ENCODE measurements at places on chromosomes 4 and X.

GRCh38 chrX:37993837-37994619, 12.3 kb upstream of the SYTL5 start:
- no peak for DNase-seq

DNA sequence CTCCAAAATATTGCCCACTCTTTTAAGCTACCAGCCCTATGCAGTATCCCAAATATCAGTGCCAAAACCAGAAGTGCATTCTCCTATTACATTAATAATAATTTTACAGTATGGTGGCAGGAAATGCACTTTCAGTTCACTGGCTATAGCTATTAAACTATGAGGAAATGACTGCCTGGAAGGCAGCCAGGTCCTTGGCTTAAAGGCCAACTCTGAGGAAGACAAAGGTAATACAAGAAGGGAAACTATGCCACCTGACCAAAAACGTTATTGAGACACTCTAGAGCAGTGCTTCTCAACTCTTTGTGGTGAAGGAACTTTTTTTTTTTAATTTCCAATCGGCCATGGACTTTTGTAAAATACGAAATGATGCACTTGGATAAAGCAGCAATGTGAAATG, 133.6 kb upstream of the VAMP7 start:
- no peak for DNase-seq

DNA sequence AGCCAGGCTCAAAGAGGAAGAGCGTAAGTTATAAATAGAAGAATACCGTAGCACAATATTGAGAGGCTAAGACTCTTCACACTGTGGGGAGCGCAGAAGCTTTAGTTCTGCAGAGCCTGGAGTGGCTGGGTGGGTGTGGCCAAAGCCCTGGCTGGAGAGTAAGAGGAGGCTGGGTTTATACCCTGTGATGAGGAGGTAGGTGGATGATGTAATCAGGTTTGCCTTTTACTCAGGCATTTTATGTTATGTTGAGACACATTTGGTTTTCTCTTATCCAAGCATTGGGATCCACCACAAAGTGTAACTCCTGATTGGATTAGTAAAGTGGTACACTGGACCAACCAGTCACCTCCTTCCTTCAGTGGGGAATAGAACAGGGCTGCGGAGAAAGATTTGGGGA, 13.9 kb downstream of the CDS1 start:
- no peak for DNase-seq

DNA sequence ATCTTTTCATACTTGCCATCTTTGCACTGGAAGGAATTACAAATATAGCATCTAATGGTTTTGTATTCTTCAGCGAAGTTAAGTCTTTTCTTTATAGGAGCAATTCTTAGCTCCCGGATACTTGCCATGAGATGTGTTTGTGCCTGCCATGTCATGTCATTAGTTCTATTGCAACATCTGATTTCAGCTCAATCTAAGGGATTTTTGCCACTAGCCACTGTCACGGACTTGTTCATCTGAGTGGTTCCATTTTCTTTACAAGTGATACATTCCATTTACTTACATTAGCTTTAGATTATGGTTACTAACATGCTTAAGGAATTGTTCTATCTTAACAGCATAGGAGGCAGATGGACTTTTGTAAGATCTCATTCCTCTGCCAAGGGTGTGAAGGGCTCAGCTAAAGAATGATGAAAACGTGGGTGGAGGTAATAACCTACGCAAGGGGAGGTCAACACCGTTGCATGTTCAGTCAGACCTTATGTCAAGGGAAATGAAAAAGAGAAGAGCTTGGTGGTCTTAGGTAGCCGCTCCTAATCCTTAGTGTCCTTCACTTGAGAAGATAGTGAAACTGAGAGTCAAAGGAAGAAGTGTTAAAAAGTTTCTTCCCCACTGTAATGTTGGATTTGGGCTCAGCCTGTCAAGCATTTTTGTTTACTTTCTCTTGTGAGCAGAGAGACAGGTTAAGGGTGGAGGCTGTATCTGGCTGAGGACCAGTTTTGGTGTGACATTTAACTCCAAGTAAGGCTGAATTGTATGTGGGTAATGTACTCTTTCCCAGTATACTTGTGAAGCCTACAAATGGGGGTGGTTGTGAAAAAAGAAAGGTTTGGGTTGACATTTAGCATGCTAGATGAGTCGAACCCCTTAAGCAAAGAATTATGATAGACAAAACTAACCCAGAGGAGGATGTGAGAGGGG, 3.6 kb upstream of the KLHL2 start:
- no peak for DNase-seq

GRCh38 chr4:150580306-150580705, 1.6 kb upstream of the MAB21L2 start:
- DNase-seq: no peak

DNA sequence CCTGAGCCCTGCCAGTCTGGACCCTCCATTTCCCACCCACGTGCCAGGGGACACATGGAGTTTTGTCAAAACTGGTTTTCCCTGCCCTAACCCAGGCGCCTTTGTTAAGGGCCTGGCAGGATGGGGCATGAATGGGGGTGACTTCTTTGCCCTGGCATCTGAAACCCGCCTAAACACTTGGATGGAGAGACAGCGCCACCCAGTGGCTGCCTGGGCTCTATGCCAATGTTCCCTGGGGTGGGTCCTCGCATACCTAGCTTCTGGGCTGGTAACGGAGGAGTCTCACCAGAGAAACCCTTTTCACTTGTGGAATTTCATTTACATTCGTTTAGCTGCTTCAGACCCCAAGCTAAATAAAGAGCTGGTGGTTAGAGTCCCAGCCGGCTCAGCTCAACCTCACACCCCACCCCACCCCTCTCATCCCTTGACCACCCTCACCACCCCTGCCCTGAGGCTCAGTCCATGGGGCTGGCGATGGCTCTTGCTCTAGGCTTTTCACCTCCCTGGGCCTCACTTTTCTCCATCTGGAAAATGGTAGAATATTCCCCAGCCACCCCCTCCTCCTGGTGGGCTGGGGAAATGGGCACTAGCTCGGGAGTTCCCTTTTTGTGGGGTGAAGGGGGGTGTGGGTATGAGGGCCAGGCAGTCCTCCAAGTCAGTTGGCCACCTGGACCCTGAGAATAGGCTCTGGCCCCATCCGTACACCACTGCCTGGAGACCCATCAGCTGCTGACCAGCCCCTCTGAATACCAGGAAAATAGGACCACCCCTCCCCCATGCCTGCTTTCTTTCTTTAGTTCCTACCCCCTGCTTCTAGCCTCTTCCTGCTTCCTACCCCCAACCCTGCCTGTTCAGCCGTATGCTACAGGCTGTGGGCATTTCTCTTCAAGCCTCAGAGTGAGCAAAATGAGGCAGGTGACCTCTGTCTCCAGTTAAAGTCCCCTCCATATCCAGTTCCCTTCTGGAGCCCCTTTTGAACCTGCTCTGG, 57.1 kb upstream of the PJA1 start:
- peak; percentile 65 for DNase-seq

GRCh38 chr4:88600176-88600838, 8.0 kb downstream of the HERC3 start:
- no peak for DNase-seq

DNA sequence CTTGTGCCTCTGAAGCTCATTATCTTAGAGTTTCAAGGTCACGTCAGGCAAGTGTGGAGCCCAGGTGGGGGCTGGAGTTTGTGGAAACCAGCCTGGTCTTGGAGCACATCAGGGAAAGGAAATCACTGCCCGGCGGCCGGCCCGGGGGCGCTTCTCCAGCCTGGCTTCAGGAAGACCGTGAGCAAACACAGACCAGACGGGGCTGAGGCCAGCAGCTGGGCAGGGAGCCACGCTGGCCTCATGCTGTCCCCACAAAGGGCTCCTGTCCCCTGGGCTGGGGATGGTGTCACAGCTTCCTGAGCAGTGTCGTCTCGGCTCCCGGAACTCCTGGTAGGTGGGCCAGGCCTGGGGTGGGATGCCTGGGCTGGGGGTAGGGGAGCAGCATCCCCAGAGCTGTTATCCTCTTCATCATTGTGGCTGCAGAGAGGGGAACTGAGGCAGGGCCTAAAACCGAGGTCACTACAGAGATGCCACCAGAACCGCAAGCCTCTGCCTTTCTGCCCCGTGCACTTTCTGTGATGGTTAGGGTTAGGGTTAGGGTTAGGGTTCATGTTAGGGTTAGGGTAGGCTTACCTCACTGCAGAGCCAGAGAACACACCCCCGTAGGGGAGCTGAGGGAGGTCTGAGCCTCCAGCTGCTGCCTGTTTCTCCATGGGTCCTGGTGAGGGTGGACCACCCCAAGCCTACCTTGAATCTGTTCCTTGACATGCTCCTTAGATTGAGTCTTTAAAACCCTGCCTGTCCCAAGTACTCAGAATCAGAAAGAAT, 77.5 kb downstream of the HTRA3 start:
- no peak for DNase-seq

GRCh38 chr4:21949073-21949457, 493 bp upstream of the KCNIP4 start:
- DNase-seq: no peak

DNA sequence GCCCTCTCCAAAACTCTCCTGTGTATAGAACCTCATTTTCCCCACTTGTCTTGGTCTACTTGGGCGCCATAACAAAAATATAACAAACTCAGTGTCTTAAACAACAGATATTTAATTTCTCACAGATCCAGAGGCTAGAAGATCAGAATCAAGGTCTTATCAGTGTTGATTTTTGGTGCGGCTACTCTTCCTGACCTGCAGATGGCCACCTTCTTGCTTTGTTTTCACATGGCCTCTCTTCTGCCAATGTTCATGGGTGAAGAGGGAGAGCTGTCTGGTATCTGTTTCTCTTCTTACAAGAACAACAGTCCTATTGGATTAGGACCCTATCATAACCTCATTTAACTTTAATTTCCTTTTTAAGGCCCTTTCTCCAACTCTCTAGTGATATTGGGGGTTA, 177.3 kb downstream of the PABPC4L start:
- DNase-seq: no peak

GRCh38 chrX:65932173-65933084, 107.5 kb downstream of the VSIG4 start:
- no peak for DNase-seq

DNA sequence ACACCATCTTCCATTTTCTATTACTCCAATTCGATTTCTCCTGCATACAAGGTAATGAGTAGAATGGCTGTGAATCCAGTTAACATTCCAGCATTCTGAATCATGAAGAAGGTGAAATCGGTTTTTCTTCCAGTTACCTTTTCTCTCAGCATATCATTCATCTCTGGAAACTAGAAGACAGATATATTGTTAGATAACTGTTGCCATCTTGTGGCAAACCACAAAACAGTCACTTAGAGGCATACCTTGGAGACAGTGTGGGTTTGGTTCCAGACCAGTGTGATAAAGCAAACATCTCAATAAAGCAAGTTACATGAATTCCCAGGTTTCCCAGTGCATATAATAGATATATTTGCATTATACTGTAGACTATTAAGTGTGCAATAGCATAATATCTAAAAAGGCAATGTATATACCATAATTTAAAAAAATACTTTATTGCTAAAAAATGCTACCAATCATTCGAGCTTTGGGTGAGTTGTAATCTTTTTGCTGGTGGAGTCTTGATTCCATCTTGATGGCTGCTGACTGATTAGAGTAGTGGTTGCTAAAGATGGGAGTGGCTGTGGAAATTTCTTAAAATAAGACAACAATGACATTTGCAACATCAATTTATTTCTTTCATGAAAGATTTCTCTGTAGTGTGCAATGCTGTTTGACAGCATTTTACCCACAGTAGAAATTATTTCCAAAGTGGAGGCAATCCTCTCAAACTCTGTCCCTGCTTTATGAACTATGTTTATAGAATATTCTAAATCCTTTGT, 82.1 kb downstream of the SLC39A8 start:
- DNase-seq: no peak

DNA sequence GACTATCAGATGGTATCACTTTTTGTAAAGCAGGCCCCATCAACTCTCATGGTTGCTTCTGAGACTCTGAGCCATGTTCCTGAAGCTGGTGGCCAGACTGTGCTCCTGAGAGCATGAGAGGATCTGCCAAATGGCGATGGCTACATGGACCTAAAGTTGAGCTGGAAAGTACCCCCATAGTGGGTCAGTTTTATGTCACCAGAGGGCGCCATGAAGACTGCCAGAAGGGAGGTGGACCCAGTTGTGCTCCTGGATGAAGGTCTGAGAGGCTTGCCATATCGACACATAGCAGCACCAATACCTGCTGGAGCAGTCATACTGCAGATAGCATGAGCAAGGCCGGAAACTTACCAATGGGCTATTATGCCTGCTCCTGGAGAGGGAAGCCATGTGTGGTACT, 105.7 kb downstream of the SLITRK2 start:
- DNase-seq: no peak

GRCh38 chrX:128078545-128078944, 26.3 kb upstream of the ACTRT1 start:
- no peak for DNase-seq

DNA sequence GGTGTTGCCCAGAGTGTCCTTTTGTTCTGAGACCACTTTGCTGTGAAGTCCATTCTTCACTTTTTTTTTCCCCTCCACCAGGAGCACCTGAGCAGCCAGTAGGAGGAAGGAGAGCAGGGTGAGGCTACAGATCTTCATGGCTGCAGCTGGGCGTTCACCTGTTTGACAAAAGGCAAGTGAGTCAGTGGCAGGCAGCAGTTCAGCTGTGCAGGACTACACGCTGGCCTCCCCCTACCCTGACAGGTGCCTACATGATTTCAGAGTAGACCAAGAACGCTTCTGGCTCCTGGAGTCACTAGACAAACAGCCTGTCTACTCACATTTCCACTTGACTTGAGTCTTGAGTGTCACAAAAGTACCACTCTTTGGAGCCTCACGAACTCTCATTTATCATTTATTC, 2.0 kb downstream of the FGFBP1 start:
- no peak for DNase-seq

DNA sequence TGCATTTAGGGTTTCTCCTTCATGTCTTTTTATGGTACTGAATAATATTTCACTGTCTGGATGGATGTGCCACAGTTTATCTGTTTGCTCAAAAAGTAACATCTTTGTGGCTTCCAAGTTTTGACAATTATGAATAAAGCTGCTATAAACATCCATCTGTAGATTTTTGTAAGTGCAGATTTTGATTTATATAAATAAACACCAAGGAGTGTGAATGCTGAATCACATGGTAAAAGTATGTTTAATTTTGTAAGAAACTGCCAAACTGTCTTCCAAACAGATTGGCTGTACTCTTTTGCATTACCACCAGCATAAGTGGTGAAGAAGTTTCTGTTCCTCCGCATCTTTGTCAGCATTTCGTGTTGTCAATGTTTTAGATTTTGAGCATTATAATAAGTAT, 158.7 kb upstream of the GIMD1 start:
- no peak for DNase-seq

GRCh38 chrX:16851421-16851820, 18.7 kb downstream of the RBBP7 start:
- DNase-seq: no peak

DNA sequence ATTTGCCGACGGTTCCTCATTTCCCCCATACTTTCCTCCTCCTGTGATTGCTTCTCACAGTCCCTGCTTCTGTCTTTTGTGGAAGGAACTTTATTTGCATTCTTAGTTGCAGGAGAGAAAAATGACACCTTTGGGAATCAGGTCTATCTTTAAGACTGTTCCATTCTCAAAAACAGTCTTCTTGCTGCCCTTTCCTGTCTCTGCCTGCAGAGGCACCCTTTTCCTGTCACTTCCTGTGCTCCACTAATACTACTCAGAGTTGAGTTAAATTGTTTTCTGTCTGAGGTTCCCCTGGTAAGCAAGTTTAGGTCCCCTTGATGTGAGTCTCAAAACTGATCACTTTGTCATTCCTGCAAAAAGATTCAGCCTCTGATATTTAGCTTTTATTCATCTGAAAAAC, 208.8 kb upstream of the CLNK start:
- no peak for DNase-seq

GRCh38 chr4:37634180-37634579, 52.0 kb downstream of the RELL1 start:
- no peak for DNase-seq

- no peak for DNase-seq
Observed at GRCh38 chr4:187357045-187357643, 633.5 kb upstream of the FAT1 start.

GRCh38 chr4:15270201-15270600, 157.6 kb upstream of the C1QTNF7 start:
- no peak for DNase-seq
